ENCODE measurements at places on chromosomes 2 and 18.

DNA sequence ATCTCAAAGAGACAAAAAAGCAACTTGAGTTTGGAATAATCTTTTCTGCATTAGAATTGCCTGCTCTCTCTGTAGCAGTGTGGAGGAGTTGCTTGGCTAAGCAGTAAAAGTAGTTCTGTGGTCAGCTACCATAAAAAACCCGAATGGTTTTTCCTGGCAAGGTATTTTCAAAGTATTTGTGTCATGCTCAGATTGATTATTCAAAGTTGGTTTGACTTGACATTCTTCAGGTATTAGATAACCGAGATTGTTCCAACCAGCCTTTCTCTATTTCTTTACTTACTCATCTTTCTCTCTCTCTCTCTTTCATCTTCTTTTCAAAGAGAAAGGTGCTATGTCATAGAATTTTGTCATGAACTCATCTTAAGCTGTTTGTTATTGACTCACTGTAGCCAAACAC is 404.9 kb downstream of the CPS1 start:
- no peak for DNase-seq

DNA sequence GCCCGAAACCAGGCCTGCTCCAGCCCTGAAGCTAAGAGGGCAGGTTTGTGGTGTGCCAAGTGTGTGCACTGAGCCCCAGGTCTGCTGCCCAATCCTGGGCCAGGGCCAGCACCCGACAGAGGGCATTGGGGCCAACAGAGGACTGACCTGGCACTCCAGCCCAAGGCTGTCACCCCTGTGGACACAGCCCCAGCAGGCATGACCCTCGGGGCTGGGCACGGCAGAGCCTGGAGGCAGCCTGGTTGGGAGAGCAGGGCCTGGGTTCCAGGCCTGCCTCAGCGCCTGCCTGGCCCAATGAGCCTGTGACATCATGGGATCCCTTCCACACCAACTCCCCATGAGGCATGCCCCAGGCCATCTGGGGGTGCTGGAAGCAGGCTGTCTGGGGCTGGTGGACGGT is 10.8 kb upstream of the SNED1 start:
- no peak for DNase-seq

GRCh38 chr2:217418544-217418943 is 558.7 kb upstream of the TNP1 start:
- DNase-seq = no peak

DNA sequence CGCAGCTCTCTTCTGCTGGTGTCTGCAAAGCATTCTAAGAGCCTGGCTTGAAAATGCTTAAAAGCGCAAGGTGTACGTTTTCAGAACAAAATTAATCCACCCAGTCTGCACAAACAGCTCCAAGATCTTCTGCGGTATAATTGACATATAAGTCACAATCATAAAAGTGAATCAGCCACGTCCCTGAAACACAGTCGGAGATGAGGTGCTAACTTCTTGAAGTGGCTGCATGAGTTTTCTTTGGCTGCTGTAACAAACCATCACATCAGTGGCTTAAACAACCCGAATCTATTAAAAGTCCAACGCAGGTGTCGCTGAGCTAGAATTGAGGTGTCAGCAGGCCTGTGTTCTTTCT is 32.6 kb downstream of the ARL4C start:
- DNase-seq = no peak

DNA sequence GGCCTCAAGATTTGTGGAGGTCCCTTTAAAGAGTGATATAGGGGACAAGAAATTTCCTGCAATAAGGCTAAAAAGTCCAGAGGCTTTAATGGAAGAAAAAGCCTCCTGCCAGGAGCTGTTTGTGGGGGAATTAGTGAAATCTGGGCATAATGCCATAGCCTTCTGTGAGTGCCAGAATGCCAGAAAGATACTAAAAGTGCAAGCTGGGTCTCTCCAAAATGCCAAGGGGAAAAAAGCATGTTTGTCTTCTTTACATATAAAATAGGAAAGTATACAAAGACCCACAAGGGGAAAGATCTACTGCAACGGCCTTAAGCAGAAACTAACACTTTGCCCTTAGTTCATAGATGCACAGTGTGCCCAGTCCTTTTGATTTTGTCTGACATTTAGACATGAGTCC is 647.7 kb upstream of the ZNF804A start:
- no peak for DNase-seq

GRCh38 chr2:11483806-11484617 is 18.1 kb upstream of the E2F6 start:
- no peak for DNase-seq

GRCh38 chr18:7116001-7116730 is 1.4 kb downstream of the LAMA1 start:
- no peak for DNase-seq

GRCh38 chr2:65377556-65378192 is 54.7 kb downstream of the SPRED2 start:
- DNase-seq = peak; percentile 50

GRCh38 chr2:186917866-186918265 is 68.9 kb upstream of the ZSWIM2 start:
- DNase-seq = peak; percentile 4

DNA sequence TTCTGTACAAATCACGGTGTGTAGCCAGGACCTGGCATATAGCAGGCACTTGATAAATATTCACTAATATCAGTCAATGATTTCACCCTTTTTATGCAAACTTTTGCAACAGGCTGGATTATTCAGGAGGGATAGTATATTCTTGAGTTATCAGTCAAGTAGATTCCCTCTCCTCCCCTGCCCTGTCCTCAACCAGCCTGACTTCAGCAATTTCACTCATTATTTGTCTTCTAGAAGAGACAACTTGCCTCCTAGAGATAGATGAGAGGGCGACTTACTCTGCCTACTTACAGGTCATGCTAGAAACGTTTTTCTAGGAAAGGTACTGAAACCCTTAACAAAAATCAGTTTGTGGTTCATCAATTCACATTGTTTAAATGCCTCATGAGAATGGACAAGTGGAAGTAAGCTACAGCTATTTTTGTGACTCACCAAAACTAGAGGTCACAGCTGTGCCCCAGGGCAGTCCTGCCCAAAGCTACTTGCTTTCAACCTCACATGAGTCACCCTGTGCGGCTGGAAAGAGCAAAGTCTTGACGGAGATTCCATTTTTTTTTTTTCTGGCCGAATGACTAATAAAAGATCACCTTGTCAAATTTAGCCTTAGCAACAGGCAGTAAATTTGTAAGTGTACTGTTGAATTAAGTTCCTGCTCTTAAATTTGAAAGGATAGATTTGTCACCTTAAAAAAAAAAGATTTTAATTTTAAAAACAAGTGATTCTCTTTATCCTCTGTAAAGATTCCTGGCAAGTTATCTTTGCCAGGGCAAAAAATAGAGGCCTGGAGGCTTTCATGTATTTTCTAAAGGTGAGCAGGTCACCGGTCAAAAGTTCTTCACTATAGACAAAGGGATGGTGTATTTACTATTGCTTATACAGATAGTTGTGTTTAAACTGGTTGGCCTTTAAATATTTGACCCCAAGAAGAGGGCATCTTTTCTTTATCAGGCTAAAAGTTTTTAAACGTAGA is 109.0 kb upstream of the SLC35G4 start:
- DNase-seq = peak; percentile 89

- DNase-seq = no peak
Observed at GRCh38 chr18:49352321-49352720, 108.1 kb downstream of the DYM start.

Measured in COLO829 (cell line).